CD8-positive, alpha-beta T cell (primary cell): ENCODE measurements at places on chromosomes 5 and 9.

- no peak for DNase-seq
Observed at GRCh38 chr5:66039296-66039695, 104.8 kb upstream of the SREK1 start.

- no peak for DNase-seq
Observed at GRCh38 chr5:107449369-107449768, 221.4 kb downstream of the EFNA5 start.

GRCh38 chr5:59221769-59222168 is 638.9 kb downstream of the RAB3C start:
- DNase-seq: no peak

GRCh38 chr9:105539452-105539851 is 18.5 kb upstream of the FKTN start:
- no peak for DNase-seq

- DNase-seq: no peak
Observed at GRCh38 chr9:678897-679296, 162.6 kb upstream of the DMRT1 start.

DNA sequence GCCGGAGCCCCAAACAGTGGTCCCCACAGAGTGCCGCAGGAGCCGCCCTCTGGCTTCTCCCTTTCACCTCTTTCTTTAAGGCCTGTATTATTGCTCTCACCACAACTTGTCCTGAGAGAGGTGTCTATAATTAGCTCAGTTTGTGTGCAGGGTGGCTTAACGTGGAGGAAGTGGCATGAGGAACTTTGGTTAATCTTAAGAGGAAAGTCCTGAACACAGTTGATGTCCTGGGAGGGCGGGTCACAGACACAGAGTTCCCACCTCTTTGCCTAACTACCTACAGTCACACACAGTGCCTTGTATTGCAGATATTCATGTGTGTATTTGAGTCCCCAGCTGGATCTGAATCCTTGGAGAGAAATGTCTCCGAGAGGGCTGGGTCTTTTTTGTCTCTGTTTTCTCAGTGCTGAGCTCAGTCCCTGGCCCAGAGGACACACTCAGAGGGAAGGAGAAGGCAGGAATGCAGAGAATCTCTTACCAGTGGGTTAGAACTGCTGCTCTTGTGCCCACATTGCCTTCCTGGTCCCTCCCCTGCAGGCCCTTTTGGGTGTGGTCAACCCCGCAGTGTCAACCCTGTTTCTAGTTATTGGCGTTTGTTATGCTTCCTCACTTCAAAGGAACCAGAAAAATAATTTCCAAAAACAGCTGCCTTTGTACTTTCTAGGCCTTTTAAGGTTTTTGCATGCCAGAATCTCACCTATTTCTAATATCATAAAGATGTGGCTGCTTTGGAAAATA is 392.5 kb downstream of the KDM4C start:
- DNase-seq: peak; percentile 22
